ENCODE measurements at places on chromosomes 6 and 20.
A peak's percentile ranks its signal among the peaks of the same experiment; 100 is the strongest.

DNA sequence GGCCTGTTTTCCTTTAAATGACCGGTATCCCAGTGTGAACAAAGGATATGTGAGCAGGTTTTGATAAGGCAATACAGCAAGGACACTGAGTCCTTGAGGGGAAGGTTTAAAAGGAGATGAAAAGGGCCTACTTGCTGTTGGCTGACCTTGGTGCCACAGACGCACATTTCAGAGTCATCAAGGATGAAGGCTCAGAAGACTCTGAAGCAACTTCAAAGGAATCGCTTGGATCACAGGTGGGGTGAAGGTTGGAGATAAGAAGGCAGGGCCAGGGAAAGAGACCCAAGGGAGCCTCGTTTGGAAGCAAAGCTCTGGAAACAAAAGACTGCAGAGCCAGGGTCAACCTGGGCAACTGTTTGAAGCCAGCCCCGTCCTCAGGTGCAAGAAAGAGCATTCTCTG lies 30.1 kb upstream of the PNPLA1 start:
- DNase-seq, result no peak

DNA sequence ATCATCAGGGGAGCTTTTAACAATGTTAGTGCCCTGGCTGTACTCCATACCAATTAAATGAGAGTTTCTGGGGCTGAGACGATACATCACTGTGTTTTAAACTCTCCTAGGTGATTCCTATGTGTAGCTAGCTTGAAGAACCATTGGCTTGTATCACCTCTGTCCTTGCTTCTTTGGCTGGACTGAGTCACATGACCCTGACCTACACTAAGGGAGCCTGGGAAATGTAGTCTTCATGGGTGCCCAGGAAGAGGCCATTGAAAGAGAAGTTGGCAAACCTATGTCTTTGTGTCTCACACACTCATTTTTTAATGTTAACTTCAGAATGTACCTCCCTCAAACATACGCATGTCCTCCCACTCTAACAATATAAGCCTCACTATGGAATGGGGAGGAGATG lies 506.6 kb downstream of the DHX35 start:
- no peak for DNase-seq

DNA sequence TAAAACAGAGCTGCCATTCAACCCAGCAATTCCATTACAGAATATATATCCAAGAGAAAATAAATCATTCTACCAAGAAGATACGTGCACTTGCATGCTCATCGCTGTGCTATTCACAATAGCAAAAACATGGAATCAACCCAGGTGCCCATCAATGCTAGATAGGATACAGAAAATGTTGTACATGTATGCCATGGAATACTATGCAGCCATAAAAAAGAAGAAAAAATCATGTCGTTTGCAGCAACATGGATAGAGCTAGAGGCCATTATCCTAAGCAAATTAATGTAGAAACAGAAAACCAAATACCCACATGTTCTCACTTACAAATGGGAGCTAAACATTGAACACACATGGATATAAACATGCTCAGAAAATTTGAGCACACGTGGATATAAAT lies 633.1 kb upstream of the CITED2 start:
- no peak for DNase-seq

- peak; percentile 20 for DNase-seq
These were observed 348 bp upstream of the AFDN start for GRCh38 chr6:167826230-167826895.

DNA sequence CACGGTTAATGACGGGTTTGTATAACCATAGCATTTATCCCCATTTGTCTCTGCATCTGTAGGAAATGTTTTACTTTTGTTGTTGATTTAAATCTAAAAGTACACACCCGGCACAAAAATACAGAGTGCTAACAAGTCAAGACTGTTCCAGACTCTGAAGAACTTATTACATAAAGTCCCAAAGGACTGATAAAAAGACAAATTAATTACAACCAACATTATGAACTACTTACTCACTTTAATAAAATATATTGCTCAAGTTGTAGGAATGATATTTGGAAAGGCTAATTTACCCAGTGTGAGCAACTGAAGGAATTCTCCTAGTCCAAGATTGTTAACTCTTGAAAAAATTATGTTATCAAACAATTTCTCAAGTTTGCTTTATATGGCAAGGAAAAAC lies 115.6 kb downstream of the KIF13A start:
- no peak for DNase-seq

DNA sequence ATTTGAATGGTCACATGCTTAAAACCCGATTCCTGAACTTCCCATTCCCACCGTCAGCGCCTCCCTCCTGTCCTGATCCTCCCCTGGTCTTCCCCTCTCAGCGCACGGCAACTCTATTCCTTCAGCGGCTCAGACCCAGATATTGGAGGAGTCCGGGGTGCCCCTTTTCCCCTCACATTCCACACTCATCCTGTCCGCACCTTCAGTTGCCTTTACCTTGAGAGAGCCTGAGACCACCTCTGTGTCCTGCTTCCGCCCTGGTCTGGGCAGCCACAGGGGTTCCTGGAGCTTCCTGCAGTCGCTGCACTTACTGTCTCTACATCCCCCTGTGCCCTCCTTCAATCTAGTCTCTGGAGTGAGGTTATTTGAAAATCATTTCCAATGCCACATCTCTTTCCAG lies 193.4 kb downstream of the BCAS1 start:
- no peak for DNase-seq

- DNase-seq, result no peak
These were observed 140.4 kb downstream of the SAMD5 start for GRCh38 chr6:147648916-147649315.

GRCh38 chr20:45842169-45842812 lies 8.7 kb downstream of the SNX21 start:
- DNase-seq, result no peak

All from NCI-H526 treated with DMSO at 0.1 percent for 48 hours (cell line).